ENCODE measurements at places on chromosomes 2 and 18. TPM values are rescaled to one million over a fixed set of nuclear protein-coding genes. Genes with fewer than 3 reads are reported as not detected.

DNA sequence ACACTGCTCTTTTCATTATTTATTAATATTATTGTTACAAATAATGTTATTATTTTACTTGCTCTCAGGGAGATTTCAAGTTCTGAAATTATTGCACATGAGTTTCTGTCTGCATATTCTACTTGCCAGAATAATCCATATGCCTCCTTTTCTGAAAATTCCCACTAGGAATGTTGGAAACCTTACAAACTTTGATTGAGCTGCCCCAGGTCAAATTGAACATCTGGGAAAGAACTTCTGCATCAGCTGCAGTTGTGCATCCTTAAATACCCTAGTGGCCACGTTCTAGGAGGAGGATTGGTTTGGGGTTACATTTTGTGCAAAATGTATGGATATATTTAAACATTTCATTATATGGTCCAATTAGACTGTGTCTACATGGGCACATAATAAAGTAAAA, 1302.7 kb upstream of the PIK3C3 start:
- DNase-seq: no peak

DNA sequence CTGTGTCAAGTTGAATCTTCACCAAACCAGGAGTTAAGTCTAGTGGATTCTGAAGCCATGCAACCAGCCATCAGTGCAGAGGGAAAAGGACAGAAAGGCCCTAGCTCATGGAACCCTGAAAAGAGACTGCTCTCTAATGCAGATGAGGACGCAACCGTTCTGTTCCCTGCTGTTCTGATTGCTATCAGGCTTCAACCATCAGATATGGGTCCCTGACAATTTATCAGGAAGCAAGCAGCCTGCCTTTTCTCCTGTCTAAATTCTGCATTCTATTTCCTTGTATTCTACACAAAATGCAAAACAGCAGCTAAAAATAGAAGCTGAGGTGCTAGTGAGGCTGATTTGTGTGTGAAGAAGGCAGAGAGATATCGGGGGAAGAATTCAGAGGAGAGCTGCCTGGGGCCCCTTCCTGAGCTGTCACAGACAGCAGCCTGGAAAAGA, 68.4 kb upstream of the RTN4 start:
- DNase-seq: no peak

DNA sequence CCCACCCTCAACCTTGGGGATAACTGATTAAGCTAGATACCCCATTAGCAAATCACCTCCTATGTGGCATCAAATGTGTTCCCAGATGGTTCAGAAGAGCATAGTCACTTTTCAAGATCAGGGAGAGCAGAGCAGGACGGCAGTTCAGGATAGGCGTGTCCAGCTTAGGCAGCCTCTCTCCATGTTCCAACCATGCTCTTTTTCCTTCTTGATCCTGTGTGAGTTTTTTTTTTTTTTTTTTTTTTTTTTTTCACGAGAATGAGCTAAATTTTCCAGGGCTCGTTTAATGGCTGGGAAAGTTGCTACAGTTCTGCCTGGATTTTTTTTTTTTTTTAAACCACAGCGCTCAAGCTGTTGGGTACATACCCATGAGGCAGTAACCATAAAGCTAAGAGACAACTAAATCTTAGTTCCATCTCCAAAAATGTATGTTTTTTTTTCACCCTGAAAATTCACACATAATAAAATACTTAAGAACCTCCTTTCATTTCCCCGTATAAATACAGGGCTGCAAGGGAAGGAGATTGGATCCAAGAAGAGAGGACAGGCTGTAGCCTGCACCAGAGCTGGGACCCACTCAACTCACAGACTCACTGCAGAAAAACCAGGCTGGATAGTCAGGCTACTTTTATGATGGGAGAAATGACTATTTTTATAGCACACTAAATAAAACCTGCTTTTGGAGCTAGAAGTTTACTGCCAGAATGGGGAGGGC, 244.3 kb downstream of the SETBP1 start:
- DNase-seq: no peak

GRCh38 chr2:37181726-37182684, 6.5 kb downstream of the SULT6B1 start:
- no peak for DNase-seq

Gene NMUR1
- total RNA-seq: 3.1 TPM

DNA sequence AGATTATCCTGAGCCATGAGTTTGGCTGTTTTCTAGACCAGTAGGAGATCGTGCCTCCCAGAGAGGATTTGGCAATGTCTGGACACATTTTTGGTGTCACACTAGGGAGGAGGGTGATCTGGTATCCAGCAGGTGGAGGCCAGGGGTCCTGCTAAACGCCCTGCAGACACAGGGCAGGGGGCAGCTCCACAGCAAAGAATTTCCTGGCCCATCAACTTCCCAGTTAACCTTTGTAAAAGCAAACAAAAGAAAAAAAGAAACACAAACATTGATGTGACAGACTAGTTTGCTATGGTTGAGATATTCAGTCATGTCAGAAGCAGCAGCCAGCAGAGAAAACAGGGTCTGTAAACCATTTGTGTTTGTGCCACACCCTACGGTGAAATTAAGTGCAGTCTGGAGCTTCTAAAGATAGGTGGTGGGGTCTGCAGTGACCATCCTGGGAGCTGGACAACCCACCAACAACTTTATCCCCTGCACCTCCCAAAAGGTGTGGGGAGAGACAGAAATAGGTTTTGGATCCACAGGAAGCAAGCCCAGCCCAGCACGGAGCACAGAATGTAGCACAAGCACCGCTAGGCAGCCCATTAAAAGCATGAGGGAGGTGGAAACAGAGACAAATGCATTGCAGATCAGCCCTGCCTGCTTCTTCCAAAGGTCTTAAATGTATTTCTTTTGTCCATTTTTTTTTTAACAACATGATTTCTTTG, 232.5 kb downstream of the MYT1L start:
- no peak for DNase-seq

Gene CTLA4
- total RNA-seq: 54.8 TPM

Gene SGPP2
- total RNA-seq: 0.20 TPM

DNA sequence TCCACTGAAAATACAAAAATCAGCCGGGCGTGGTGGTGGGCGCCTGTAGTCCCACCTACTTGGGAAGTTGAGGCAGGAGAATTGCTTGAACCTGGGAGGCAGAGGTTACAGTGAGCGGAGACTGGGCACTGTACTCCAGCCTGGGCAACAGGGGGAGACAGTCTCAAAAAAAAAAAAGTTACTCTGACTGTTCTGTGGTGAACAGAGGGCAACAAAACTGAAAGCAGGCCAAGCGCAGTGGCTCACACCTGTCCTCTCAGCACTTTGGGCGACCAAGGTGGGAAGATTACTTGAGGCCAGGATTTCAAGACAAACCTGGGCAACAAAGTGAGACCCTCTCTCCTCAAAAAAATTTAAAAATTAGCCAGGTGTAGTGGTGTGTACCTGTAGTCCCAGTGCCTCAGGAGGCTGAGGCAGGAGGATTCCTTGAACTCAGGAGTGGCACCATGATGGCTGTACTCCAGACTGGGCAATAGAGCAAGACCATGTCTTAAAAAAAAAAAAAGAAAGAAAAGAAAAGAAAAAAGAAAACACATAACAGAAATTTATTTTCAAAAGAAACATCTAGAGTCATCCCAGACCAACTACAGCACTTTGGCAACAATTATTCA, 13.6 kb upstream of the RTN4 start:
- DNase-seq: no peak

- no peak for DNase-seq
Measured at GRCh38 chr2:63463142-63463541, 125.1 kb downstream of the WDPCP start.

DNA sequence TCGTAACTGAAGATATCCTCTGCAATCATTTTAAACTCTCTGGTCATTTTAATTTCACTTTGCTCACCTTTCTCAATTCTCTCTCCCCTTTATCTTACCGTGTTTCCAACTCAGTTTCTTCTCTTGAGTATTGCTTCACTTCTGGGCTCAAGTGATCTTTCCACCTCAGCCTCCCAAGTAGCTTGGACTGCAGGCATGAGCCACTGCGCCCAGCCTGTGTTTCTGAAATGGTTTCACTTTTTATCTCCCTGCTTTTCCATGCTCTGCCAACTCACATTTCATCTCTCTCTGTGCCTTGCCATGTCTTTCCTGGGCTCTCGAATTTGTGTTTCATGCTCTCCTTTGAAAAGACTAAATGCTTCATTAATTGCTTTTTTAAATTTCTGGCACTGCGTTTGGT, 30.5 kb upstream of the TMEM131 start:
- no peak for DNase-seq

GRCh38 chr2:178700922-178701342, 106.3 kb downstream of the TTN start:
- DNase-seq: no peak

Gene EMX1
- total RNA-seq: not detected

DNA sequence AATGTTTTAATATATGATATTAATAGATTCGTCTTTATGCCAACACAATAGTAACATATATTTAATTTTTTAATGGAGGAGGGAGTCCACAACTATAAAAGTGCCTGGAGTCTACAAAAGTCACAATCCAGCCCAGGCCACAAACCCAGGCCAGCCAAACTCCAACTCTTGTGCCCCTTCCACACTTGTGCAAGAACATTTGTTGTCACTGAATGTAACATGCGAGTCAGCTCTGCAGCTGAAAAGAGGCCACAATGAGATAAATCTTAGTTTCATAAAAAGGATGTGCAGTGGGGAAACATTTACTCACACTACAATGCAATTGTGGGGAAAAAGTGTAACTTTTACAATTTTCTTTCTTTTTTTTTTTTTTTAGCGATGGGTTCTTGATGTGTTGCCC, 110.8 kb downstream of the MCFD2 start:
- no peak for DNase-seq

Gene RSAD2
- total RNA-seq: 6.8 TPM

DNA sequence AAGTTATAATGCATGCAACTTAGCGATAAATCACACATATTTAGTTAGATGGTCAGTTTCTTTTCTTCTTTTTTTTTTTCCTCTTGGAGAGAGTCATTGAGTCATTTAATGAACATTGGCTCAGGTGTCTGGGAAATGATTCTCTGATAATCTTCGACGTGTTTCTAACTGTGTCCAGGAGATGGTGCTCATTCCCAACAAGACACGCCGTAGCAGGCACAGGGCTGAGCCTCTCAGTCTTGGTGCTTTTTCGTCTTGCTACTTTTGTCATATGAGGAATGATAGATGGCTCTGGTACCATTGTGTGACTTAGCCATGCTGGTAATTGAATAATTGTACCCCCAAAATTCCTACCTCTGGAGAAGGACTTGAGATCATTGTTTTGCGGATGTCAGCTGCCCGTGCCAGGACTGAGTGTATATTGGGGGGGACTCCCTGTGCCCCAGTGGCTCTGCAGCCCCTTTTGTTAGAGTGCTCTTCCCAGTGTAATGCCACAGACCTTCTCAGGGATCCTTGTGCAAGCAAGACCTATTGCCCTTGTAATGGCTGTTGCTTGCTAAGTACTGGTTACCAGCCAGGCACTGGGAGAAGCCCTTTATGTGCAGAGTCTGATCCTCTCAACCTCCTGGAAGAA, 107.6 kb upstream of the CYRIA start:
- DNase-seq: no peak

- DNase-seq: no peak
Measured at GRCh38 chr18:21930177-21930576, 189.6 kb downstream of the MIB1 start.

DNA sequence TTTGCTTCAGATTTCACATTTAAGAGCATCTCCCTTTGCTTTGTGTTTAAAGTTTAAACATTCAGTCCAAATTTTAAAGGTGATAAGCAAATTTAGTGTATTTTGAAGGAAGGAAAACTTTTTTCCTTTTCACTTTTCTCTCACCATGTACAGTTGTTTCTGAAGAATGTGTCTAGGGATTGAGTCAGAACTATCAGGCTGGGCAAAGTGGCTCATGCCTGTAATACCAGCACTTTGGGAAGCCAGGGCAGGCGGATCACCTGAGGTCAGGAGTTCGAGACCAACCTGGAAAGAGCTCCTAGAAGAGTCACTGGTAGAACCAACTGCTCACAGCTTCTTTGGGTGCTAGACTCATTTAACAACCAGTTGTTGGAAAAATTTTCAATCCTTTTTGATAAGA, 327.0 kb upstream of the THUMPD2 start:
- no peak for DNase-seq

Data from natural killer cell treated with Interleukin-12 subunit alpha and Interleukin-12 subunit beta and Interleukin-15 and Interleukin-18, amount 100 ng/mL, for 72 hours (primary cell).